ENCODE measurements at places on chromosomes 1 and 21.
A peak's percentile ranks its signal among the peaks of the same experiment; 100 is the strongest.

- no peak for DNase-seq
These were observed 53.3 kb upstream of the FGGY start for GRCh38 chr1:59243550-59243949.

GRCh38 chr1:160428655-160429054 lies 28.3 kb downstream of the VANGL2 start:
- DNase-seq: peak; percentile 44

- no peak for DNase-seq
These were observed 129.0 kb downstream of the TGFB2 start for GRCh38 chr1:218474128-218474527.

DNA sequence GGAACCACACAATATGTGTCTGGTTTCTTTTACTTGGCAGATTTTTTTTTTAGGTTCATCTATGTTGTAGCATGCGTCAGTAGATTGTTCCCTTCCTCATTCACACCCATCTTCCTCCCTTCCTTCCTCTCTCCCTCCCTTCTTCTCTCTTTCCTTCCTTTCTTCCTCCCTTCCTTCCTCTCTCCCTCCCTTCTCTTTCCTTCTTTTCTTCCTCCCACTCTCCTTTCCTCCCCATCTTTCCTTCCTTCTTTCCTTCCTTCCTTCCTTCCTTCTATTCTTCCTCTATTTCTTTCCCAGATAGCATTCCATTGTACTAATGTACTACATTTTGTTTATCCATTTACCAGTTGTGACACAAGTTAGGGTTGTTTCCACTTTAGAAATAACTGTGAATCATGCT lies 218.0 kb downstream of the RGS7 start:
- no peak for DNase-seq

GRCh38 chr1:71044833-71045232 lies 2.8 kb downstream of the PTGER3 start:
- no peak for DNase-seq

GRCh38 chr21:42619166-42619565 lies 34.3 kb upstream of the PDE9A start:
- DNase-seq: no peak

Data from CD4-positive, alpha-beta T cell treated with Interleukin-15 for 4 hours (primary cell).